ENCODE measurements at places on chromosomes 7 and 10.
A peak's percentile ranks its signal among the peaks of the same experiment; 100 is the strongest.

GRCh38 chr10:67772894-67773511, 65.0 kb downstream of the DNAJC12 start:
- no peak for DNase-seq

- DNase-seq = no peak
These were observed 89.6 kb downstream of the VTI1A start for GRCh38 chr10:112536663-112537062.

DNA sequence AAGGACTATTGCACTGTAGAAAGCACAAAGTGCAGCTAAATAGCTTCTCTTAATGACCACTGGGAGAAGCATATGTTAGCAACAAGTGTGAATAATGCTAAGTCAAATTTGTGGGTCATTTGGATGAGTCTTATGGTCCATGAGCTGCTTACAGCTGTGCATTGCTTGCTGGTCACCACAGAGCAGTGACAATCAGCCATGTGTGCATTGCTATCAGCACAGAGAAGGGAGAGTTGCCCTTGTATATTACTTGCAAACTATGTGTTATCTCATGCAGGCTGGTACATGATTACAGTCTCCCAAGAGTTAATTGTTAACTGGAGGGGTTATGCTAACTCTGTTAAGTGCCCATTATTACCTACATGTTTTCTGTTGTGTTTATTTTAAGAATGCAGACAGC, 25.7 kb downstream of the MRPS33 start:
- no peak for DNase-seq

GRCh38 chr7:50982626-50983025, 199.9 kb upstream of the GRB10 start:
- DNase-seq = no peak

DNA sequence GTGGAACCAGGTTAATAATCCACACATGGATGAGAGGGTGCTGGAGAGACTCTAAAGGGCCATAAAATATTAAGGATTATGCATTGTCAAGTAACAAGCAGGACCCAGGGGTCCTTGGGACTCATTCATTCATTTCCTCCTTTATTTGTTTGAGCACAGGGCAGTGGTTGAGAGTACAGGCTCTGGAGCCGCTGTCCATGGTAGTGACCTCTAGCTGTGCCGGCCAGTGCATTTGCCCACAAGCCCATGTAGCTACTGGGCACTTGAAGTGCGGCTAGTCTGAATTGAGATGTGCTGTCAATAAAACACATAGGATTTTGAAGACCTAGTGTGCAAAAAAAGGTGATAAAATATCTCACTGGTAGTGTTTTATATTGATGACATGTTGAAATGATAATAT, 137.6 kb downstream of the C10orf105 start:
- peak; percentile 19 for DNase-seq

DNA sequence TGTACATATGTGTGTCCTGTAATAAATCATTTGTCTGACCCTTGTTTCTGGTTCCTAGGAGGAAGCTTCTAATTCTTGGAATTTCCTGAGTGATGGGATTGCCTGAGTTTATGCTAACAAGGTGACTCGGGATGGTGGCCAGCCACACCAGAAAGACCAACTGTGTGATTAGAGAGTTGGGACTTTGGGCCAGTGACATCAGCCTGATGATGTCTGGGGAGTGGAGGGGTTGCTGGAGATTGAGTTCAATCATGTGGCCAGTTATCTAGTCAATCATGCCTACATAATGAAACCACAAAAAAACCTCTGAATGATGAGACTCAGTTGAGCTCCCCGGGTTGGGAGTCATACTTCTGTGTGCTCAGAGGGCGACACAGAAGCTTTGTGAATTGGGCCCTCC, 23.5 kb upstream of the CARD11 start:
- DNase-seq = no peak

- DNase-seq = no peak
These were observed 58.0 kb upstream of the IKZF1 start for GRCh38 chr7:50246551-50246950.

GRCh38 chr10:74445493-74445892, 294.5 kb downstream of the ADK start:
- DNase-seq = no peak

- DNase-seq = peak; percentile 91
These were observed 2.2 kb downstream of the GLUD1 start for GRCh38 chr10:87092376-87092860.

DNA sequence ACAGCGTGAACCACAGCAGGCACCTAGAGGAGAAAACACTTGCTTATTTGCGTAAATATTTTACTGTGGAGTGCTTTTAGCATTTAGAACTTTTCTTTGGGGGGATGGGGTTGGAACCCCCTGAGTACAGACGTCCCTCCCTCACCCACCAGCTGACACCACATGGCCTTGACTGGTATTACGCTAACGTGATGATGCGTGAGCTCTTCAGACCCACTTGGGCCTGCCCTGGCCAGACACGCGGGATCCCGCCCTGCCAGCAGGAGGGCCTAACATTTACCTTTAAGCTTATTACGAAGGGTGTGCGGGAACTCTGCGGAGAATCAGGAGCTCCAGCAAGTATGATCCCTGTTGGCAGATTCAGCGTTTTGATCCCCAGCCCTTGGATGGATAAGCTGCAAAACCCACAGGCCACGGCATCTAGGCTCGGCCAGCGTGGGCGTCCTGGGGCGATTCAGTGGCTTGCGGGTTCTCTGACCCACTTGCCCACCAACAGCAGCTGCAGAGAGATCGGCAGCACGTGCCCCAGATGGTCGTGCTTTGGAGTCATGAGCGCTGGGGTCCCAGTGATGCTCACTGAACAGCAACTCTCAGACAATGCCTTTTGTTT, 545.5 kb upstream of the FOXK1 start:
- no peak for DNase-seq

GRCh38 chr10:11209830-11210181, 192.1 kb downstream of the CELF2 start:
- DNase-seq = no peak

- DNase-seq = no peak
These were observed 46.7 kb downstream of the NOC3L start for GRCh38 chr10:94315975-94316464.

DNA sequence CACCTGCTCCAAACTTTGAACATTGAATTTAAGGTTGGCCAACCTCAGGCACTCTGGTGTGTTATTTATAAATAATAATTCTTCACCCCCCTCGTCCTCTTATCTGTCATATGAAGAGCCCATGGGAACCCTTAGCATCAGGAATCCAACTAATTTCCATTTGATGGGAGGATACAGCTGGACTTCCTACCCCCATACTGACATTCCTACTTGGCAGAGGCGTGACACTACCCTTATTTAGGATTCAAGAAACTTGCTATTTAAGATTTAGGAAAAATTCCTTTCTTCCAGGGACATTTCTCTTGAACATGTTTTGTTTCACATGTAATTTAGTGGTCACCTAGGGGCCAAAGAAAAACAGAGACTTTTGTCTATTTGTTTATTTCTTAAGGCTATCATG, 171.9 kb upstream of the NRP1 start:
- no peak for DNase-seq

GRCh38 chr7:96718107-96719003, 8.7 kb upstream of the SEM1 start:
- DNase-seq = no peak

DNA sequence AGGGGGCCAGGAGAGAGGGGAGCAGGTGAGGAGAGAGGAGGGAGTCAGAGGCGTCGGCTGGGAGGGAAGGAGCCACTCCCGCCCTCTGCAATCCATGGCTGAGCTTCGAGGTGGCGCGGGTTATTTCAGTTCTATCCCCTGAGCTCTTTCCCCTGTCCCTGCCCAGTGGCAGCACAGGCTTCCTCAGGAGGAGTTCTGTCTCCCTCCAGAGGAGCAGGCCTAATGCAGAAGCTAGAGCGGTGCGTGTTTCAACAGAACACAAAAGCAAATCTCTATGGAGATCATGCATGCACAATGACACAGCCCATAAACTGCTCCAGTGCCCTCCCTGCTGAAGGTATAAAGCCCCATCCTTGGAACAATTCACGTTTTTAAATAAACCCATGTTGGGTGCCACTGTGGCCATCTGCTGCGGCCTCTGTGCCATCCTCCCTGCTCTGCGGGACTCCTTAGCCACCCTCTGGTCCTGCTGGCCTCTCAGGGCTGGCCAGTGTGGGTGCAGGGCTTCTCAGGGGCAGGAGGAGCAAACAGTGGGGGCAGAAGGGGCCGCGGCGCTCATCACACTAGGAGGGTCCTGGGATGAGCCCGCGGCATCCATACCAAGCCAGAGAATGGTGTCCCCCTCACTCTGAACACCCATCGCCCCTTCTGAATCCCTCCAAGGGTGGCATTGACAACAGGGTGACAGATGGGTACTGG, 192.6 kb upstream of the LYZL2 start:
- DNase-seq = no peak

DNA sequence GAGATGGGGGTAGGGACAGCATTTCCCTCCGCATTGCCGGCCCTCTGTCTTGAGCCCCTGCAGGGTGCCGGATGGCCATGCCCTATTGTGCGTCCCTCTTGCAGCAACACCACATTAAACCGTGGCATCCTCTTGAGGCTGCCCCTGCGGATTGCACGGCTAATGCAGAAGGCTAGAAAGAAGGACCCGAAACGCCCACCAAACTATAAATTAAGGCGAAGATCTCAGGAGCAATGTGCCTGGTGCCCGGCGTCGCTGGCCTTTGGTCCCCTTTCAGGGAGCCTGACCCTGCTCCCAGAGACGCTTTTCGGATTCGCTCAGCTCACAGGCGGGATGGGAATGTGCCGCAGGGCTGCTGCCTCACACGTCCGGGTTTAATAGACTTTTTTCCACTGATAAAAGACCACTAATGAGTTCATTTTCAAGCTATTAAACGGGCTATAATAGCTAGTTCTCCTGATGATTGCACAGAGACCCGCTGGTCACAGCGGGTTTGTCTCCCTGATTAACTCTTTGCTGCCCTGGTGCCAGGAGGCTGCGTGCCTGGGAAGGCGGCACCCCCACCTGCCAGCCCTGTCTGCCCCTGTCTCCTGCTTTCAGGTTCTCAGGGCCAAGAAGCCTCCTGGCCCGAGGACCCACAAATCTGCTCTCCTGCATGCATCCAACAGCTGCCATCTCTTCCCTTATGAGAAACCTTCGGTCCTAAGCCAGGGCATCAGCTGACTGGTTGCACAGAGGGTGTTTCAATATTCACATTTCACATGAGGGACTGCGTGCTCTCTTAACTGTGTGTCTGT, 128.3 kb downstream of the ADARB2 start:
- no peak for DNase-seq

GRCh38 chr7:5693529-5693928, 87.9 kb downstream of the RNF216 start:
- DNase-seq = no peak

GRCh38 chr10:71462062-71462935, 65.6 kb downstream of the CDH23 start:
- DNase-seq = no peak

DNA sequence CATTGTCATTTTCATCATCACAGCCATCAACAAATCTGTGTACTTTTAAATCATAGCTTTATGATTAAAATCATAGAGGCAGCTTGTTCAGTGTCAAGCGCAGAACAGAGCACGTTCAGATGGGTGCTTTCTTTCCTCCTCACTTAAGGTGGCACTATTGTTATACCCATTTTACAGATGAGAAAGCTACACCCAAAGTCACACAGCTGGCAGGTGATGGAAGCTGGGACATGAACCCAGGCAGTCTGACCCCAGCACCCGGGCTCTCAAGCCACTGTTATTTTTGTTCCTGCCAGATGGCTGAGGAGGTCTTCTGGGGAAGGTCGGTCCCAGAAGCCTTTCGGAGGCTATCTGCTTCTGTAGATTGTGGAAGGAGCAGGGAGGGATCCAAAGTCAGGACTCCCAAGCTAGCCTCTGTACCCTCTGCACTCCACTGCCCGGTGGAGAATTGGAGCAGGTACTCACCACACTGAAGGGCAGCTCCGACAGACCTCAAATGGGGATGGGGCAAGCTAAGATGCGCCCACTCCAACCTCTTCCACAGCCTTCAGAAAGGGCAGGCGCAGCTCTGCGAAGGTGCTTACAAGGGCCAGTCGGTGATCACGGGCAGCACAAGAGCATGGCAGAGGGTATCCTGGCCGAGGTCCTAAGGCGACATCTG, 610 bp downstream of the AVPI1 start:
- DNase-seq = peak; percentile 8

DNA sequence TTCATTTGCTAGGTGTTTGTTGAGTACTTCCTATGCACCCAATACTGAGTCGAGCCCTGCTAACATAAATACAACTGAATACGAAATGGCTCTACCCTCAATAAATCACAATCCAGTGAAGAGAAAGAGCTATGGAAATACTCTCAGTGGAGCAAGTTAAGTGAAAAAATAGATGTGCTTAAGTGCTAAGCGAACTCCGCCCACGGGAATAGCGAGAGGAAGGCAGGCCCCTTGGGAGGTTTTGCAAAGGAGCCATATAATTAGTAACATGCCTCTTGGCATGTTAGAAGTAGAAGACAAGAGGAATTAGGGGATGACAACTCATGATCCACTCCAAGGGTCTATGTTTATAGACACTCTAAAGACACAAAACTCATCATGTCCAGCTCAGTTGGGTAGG, 42.8 kb upstream of the TSPAN33 start:
- DNase-seq = no peak

- no peak for DNase-seq
These were observed 25.1 kb downstream of the NRCAM start for GRCh38 chr7:108431099-108431498.

GRCh38 chr7:23230641-23231101, 15.9 kb upstream of the GPNMB start:
- no peak for DNase-seq

GRCh38 chr7:53094827-53095226, 59.4 kb downstream of the POM121L12 start:
- no peak for DNase-seq

GRCh38 chr10:102040305-102041050, 15.5 kb downstream of the ARMH3 start:
- no peak for DNase-seq

DNA sequence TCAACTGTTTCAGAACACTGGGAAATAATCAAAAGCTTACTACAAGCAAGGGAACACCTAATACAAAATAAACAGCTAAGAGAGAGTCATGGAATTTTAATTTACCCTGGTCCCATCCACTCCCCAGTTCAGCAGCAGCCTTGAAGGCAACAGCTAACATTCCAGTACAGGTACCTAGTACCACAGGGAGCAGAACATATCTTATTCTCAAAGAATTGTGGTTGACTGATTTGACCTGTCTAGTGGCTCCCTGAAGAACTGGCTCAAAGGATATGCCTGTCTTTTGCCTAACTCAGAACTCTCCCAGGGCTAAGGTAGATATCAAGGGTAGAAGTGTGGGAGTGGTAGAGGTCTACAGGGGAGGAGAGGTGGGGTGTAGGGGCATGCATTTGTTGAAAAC, 32.3 kb downstream of the SMURF1 start:
- no peak for DNase-seq

Data from LNCaP clone FGC (cell line).